Activated T-cell treated with anti-CD3 and anti-CD28 coated beads, Interleukin-2, amount 50 U/mL, for 1 hour (primary cell): ENCODE measurements at places on chromosomes 4 and X.

- no peak for DNase-seq
These were observed 74.1 kb downstream of the BANK1 start for GRCh38 chr4:101864660-101865059.

GRCh38 chrX:154986826-154987575 lies 35.5 kb downstream of the F8 start:
- DNase-seq: no peak

- no peak for DNase-seq
These were observed 1999.4 kb upstream of the AGA start for GRCh38 chr4:179441596-179441995.

- no peak for DNase-seq
These were observed 101.7 kb upstream of the KIT start for GRCh38 chr4:54556051-54556450.

- no peak for DNase-seq
These were observed 1026.7 kb upstream of the TENM3 start for GRCh38 chr4:181216501-181216900.

- DNase-seq: no peak
These were observed 709.8 kb upstream of the DIAPH2 start for GRCh38 chrX:95974890-95975289.

GRCh38 chr4:25856756-25857155 lies 6.0 kb downstream of the SEL1L3 start:
- DNase-seq: no peak

DNA sequence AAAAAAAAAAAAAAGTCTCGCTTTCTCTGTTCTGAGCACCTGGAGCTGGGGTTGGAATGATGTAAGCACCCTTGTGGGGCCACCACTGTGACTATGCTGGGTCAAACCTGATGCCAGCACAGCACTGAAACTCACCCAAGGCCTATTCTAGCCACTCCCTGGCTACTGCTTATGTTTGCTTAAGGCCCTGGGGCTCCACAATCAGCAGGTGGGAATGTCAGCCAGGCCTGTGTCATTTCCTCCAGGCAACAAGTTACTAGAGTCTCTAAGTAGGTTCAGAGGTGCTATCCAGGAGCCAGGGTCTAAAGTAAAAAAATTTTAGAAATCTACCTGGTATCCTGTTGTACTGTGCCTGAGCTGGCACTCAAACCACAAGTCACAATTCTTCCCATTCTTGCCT lies 1306.8 kb downstream of the STIM2 start:
- DNase-seq: no peak

DNA sequence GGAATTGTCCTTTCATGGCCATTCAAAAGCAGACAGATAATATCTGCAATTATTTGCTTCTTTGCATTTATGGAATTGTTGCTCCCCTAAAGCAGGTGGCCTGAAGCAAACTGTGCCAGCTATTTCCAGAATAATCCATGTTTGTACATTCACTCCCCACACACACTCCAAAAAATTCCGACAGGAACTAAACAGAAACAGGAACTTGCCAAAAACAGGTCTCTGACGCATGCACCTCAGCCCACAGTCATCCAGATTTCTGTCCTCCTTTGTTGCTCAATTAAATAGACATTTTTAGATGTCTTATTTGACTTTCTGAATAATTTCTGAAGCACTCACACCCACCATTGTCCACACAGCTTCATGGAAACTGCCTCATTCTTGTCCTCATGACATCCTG lies 71.5 kb upstream of the EDNRA start:
- no peak for DNase-seq
